ENCODE measurements at places on chromosomes 4 and X. TPM values are rescaled to one million over a fixed set of nuclear protein-coding genes. Genes with fewer than 3 reads are reported as not detected.

The CCDC160 gene
- total RNA-seq = not detected

The ATP1B4 gene
- total RNA-seq = not detected

DNA sequence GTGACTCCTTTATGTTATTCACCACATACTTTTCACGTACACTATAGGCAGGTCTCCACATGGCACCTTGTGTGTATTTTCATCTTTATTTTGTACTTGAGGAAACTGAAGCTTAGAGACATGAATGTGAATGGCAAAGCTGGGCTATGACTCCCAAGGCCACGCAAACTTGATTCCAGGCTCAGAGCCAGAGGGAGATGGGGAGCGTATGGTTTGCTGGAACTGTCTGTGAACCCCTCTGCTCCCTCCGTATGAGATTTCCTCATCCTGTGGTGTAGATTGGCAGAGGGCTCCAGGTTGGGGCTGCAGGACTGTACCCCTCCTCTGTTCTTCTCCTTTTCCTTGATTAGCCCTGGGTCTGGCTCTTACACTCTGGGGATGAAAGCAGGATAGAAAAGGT is 16.1 kb upstream of the STARD8 start:
- no peak overlapping the region for H3K4me3 ChIP-seq
- H3K27ac ChIP-seq = no peak overlapping the region
- H3K36me3 ChIP-seq = no peaks in the 10 kb centered on the region
- no peak for DNase-seq
- H3K4me1 ChIP-seq = no peaks in the 10 kb centered on the region

GRCh38 chr4:99816545-99817308 is at the start of gene DAPP1:
DAPP1 (plus strand) TSS chr4:99816827; CDS start chr4:99816914, 87 bp downstream.
- H3K4me1 ChIP-seq = peaks cover 3% of the 10 kb centered on the region
- peak within 1 kb of the TSS; percentile 65 for H3K27ac ChIP-seq
- peak within 1 kb of the TSS; percentile 16 for H3K4me3 ChIP-seq
- DNase-seq = peak; percentile 68
- no peaks in the 10 kb centered on the region for H3K36me3 ChIP-seq
- no peaks in the 10 kb centered on the region for H3K27me3 ChIP-seq

- H3K27ac ChIP-seq = no peak overlapping the region
- no peaks in the 10 kb centered on the region for H3K36me3 ChIP-seq
- no peak for DNase-seq
- H3K4me1 ChIP-seq = no peaks in the 10 kb centered on the region
These were observed 209.5 kb upstream of the PPP3CA start for GRCh38 chr4:101556842-101557241.

DNA sequence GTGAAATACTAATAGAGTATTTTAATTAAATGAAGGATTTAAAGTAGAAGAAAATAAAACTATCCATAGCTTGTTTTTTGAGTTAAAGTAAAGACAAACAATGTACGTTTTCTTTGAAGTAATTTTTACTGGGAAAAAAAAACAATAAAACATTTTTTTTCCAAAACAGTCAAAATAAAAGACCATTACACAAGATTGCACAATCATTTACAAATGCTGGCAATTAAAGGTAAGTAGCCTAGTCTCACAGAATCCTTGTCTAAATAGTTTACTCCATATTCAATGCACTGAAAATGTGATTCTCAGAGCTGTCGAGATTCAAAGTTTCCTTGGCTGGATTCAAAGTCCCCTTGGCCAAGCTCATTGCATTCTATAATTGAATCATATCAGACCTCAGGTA is 21.2 kb downstream of the C4orf54 start:
- no peaks in the 10 kb centered on the region for H3K4me1 ChIP-seq
- no peak for DNase-seq

DNA sequence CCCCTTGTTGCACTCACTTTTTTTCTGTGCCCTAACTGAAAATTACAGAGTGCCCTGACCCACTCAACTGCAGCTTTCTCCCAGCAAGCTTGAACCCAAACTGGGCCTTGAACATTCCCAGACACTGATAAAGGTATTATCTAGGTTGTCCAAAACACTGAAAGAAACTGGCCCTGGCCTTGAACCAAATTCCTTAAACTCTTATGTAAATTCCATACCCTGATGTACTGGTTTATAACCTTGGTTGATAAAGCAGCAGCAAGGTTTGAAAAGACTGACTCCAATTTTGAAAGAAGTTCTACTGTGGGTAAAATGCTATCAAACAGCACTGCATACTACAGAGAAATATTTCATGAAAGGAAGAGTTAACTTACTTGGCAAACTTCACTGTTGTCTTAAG is 125.6 kb downstream of the PHF8 start:
- no peaks in the 10 kb centered on the region for H3K36me3 ChIP-seq
- H3K27ac ChIP-seq = no peak overlapping the region
- H3K4me3 ChIP-seq = no peak overlapping the region
- H3K27me3 ChIP-seq = no peaks in the 10 kb centered on the region

GRCh38 chr4:128241425-128241913 is 46.1 kb downstream of the PGRMC2 start:
- no peaks in the 10 kb centered on the region for H3K36me3 ChIP-seq
- H3K4me1 ChIP-seq = no peaks in the 10 kb centered on the region
- H3K27ac ChIP-seq = no peak overlapping the region
- no peaks in the 10 kb centered on the region for H3K27me3 ChIP-seq
- no peak for DNase-seq
- no peak overlapping the region for H3K4me3 ChIP-seq

- H3K4me1 ChIP-seq = peaks cover 5% of the 10 kb centered on the region
- peak within 1 kb of the TSS; percentile 69 for H3K4me3 ChIP-seq
- no peaks in the 10 kb centered on the region for H3K36me3 ChIP-seq
- DNase-seq = peak; percentile 86
These were observed at the start of gene DDX60 for GRCh38 chr4:168318266-168318895. DDX60 (minus strand) TSS chr4:168318752; CDS start chr4:168311259, 7,493 bp downstream.

DNA sequence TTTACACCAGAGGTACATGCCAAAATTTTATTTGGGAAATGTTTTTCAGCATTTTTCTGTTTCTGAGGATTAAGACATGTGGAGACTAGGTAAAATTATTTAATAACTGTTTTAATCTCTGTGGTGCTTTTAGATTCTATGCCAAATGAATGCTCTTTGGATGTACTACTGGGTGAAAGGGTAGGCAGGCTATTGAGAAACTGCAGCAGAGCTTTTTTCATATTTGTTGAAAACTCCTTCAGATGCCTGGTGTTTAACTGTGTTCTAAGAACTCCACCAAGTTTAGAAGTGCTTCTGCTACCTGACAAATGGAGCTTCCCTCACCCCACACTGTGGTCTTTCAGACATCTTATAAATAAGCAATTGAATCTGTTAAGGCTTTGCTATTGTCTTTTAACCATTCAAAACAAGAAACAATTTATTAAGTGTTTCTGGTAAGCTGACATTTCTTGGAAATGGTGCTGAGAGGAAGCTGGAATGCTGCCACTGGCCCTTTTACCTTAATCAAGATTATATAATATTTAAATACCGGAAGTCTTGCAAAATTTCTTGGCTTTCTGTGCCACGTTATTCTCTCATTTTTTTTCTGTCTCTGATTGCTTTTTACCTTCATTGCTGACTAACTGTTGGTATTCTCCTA is 51.2 kb upstream of the CYSLTR1 start:
- H3K4me3 ChIP-seq = no peak overlapping the region
- no peaks in the 10 kb centered on the region for H3K27me3 ChIP-seq
- H3K36me3 ChIP-seq = no peaks in the 10 kb centered on the region
- H3K27ac ChIP-seq = no peak overlapping the region
- H3K4me1 ChIP-seq = no peaks in the 10 kb centered on the region

- H3K27ac ChIP-seq = no peak overlapping the region
- DNase-seq = no peak
- H3K4me1 ChIP-seq = no peaks in the 10 kb centered on the region
- H3K27me3 ChIP-seq = no peaks in the 10 kb centered on the region
- peaks cover 23% of the 10 kb centered on the region for H3K36me3 ChIP-seq
- no peak overlapping the region for H3K4me3 ChIP-seq
These were observed 24.8 kb upstream of the FAM193A start for GRCh38 chr4:2511645-2512131.

GRCh38 chr4:84623661-84624060 is 40.7 kb downstream of the CDS1 start:
- DNase-seq = no peak
- no peaks in the 10 kb centered on the region for H3K4me1 ChIP-seq
- no peaks in the 10 kb centered on the region for H3K36me3 ChIP-seq
